ENCODE measurements at places on chromosomes 3 and 15.

- DNase-seq = no peak
Measured at GRCh38 chr15:70023769-70024491, 73.8 kb downstream of the TLE3 start.

- no peak for DNase-seq
Measured at GRCh38 chr3:192169332-192169915, 557.9 kb downstream of the FGF12 start.

- no peak for DNase-seq
Measured at GRCh38 chr15:58165661-58166060, 27.5 kb downstream of the AQP9 start.

- no peak for DNase-seq
Measured at GRCh38 chr3:69448877-69449276, 63.0 kb upstream of the FRMD4B start.

DNA sequence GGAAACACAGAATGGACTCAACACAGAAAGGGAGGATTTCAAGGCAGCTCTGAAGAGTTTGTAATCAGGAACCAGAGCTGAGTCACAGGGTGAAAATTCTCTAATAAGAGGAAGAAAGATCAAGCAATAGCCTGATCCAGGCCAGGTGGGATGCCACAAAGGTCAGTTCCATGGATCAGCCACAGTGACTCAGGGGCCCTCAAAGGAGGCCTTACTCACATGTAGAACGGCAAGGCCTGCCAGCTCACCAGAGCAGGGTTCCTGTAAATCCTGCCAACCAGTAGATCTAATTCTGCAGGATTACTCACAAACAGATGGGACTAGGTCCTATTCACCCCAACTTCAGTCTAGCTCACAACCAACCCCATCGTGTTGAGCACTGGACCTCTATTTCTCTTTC is 78.3 kb upstream of the PPP2R3A start:
- no peak for DNase-seq

GRCh38 chr15:77975332-77976094 is 102.0 kb downstream of the TBC1D2B start:
- no peak for DNase-seq

- DNase-seq = no peak
Measured at GRCh38 chr3:188151438-188151837, 2.5 kb upstream of the LPP start.

DNA sequence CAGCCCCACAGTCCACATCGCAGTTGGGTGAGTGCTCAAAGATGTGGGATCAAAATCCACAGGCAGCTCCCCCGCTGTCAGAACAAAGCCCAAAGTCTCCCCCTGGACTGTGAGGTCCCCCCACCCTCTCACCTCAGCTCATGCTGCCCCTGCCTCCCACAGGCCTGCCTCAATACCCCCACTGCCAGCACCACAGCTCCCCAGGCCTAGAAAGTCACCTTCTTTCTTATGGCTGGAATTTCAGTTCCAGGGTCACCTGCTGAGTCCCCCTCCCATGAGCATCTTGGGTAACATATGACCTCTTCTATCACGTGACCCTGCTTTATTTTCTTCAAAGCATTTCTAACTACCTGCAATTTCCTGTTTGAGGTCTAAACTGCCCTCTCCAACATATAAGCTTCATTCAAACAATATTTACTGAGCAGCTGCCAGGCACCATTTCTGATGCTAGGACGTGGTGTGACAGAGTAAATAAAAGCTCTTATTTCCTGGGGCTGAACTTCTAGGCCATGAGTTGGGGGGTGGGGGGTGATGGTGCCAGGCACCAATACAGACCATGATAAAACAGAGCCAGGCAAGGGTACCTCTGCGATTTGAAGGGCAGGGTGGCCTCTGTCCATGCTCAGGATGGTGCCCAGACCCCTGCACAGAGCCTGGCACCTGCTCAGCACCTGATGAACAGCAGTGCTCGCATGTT is 2.4 kb upstream of the TMEM89 start:
- no peak for DNase-seq

DNA sequence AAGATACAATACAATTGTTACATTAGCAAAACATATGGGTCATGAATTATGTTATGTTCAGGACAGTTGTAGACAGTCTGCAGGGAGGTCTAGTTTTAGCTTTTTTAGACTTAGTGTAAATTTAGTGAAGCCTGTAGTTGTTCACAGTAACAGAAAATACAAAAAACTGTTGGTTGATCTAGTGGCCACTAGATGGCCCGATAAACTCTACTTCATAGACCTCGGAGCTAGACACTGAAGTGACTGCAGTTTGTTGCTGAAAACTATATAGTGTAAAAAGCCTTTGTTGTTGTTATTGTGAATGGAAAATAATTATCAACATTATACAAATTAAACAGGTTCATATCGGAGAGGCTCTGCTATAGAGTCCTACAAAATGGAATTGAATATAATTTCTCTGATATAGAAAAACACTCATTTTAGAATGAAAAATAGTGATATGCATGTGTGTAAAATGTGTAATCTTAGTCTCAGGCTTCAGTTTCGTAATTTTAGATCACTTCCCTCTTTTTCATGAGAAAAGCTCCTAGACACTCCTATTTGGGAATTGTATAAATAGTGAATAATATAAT is 18.3 kb downstream of the MAGEL2 start:
- no peak for DNase-seq

GRCh38 chr3:88076712-88077111 is 17.7 kb downstream of the ZNF654 start:
- no peak for DNase-seq

DNA sequence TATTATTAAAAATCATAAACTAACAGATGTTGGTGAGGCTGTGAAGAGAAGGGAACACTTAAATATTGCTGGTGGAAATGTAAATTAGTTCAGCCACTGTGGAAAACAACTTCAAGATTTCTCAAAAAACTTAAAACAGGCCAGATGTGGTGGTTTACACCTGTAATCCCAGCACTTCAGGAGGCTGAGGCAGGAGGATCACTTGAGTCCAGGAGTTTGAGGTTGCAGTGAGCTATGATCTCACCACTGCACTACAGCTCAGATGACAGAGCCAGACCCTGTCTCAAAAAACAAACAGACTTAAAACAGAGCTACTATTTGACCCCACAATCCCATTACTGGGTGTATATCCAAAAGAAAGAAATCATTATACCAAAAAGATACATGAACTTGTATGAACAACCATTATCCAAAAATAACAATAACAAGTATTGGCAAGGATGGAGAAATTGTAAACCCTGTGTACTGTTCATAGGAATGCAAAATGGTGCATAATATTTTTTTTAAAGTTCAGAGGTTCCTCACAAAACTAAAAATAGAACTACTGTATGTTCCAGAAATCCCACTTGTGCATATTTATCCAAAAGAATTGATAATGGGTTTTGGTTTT is 25.5 kb downstream of the ZNF148 start:
- no peak for DNase-seq

GRCh38 chr3:187286467-187287059 is 5.0 kb downstream of the MASP1 start:
- no peak for DNase-seq

DNA sequence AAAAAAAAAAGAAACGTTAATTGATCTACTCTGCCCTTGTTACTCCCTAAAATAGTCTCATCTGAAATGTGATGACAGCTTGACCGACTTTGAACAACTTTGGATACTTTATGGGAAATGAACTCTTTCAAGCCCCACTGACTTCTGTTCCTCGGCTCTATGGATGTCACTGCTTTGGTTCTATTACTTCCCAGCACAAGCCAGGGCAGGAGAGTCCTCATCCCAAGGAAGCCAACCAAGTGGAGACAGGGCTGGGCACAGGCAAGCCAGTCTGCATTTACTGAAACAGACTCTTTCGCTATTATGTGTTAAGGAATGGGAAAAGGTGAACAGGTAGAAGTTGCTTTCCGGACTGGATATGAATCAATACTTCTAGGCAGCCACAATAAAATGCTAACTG is 444.0 kb downstream of the FOXP1 start:
- DNase-seq = no peak

- DNase-seq = no peak
Measured at GRCh38 chr3:63908081-63908736, 4.0 kb downstream of the SCAANT1 start.

DNA sequence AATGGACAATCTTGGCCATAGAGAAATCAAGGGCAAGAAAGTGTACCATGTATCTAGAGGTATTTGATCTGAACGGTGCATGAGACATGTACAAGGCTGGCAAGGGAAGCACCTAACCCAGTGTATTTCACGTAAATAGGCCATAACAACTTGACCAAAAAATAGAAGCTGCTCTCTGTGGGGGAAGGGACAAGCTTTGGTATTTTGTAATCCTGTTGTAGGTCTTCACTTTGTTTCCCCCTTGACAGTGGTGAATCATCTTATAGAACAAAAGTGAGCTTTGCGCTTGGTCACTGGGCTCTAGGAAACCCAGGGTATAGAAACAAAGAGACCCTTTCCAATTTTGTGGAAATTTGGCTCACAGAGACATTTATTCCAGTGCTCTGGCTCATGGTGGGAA is 21.0 kb downstream of the LARS2 start:
- DNase-seq = no peak

GRCh38 chr3:168272343-168272985 is 176.7 kb upstream of the GOLIM4 start:
- no peak for DNase-seq

- DNase-seq = no peak
Measured at GRCh38 chr3:154085071-154085470, 36.1 kb upstream of the ARHGEF26 start.

DNA sequence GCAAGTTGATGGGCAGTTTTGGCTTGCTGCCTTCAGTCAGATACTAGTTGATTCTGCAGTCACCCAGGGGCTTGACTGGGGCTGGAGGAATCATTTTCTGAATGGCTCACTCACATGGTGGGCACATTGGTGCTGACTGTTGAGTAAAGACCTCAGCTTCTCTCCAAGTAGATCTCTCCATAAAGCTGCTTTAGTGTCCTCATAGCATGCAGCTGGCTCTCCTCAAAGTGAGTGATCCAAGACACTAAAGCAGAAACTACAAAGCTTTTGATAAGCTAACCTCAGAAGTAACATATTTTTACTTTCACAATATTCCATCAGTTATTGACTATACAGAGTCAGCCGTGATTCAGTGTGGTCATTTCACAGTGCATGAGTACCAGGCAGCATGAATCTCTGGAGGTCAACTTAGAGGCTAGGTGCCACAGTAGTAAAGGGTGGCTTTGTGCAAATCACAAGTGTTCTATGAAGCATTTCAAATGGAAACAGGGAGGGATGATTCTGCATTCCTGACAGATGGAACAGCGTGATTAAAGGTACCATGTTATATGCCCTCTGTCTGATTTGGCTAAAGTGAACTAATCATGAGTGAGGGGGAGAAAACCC is 24.3 kb upstream of the ATP8B4 start:
- DNase-seq = no peak

DNA sequence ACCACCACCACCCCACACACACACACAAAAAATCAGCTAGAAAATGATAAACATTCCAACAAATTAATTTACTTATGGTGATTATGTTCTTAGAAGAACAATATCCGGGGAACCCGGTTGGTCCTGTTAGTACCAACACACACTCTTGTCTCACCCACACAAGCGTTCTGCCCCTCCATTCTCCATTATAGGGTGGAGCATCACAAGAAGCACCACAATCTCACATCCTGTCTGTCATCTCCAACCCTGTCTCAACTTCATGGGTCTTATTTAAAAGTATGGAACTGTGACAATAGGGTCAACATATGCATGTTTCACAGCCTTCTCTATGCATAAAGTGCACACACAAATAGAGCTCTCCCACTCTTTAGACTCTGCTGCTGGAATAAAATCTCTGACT is 5.6 kb downstream of the GSK3B start:
- DNase-seq = no peak

DNA sequence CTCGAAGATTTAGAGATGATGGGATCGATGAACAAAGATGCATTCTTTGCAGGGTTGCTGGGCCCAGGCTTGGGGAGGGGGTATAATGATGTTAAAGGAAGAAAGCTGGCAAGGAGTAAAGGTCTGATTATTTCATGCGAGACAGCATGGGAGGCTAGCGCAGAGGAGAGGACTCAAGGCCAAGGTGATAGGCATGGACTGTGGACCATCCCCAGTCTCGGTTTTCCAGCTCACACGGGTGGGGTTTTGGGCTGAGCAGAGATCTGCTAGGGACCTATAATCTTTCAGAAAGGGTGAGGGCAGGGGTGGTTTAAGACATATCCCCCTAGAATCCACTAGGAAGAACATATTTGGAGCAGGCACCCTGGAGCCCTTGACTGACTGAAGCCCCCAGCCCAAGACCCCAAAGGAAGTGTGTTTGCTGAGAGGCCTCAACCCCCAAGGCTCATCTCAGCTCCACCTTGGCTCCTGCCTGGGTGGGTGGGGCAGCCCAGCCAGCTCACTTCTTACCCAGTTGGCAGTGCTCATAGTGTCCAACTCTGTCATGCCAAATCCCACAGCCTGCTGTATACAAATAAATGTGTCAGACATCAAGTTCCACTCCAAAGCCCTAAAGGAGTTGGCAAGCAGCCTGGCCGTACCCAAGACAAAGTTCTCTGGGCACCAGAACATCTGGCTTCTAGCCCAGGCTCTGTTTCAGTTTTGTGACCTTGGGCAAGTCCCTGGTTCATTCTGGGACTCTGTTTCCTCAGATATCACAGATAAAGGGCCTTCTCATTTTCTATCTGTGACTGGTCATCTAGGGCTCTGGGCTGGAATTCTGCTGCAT is 17.9 kb downstream of the ACSBG1 start:
- peak; percentile 86 for DNase-seq

GRCh38 chr3:175238801-175239200 is 379.7 kb downstream of the NAALADL2 start:
- DNase-seq = no peak

DNA sequence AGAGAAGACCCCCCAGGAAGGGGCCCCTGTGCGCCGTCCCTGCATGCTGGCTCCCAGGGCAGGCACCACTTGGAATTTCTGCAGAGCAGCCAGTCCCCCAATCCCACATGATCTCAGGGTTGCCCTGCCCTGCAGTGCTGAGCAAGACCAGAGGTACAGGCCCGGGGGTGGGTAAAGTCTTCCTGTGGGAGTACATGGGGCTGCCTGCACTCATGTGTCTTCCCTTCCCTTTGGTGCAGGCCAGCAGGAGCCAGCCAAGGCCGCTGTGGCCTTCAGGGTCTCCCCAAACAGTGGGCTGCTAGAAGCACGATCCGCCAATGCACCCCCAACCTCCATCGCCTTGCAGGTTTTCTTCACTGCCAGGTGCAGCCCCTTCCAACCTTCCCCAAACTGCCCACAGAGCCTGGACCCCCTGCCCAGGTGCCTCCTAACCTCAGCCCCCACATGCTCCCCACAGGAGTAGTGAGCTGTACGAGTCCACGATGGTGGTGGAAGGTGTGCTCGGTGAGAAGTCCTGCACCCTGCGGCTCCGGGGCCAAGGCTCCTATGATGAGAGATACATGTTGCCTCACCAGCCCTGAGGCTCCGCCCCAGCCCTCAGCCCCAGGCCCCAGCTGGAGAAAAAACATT is 15.0 kb downstream of the ACAA1 start:
- no peak for DNase-seq
